ENCODE measurements at places on chromosomes 16 and 17.

DNA sequence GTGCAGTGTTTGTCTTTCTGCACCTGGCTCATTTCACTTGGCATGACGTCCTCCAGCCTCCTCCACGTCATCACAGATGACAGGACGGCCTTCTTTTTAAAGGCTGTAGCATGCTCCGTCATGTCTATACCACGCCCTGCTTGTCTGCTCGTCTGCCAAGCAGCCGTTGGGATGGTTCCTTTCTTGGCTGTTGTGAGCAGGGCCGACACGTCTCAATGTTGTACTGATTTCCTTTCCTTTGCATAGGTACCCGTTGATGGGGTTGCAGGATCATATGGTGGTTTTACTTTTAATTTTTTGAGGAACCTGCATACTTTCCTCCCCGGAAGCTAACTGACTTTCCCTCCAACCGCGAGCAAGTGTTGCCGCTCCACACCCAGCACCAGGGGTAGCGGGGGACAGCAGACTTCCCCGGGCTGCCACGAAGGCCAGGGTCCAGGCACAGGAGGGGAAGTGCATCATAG lies 212.2 kb upstream of the ZNF469 start:
- no peak for DNase-seq

DNA sequence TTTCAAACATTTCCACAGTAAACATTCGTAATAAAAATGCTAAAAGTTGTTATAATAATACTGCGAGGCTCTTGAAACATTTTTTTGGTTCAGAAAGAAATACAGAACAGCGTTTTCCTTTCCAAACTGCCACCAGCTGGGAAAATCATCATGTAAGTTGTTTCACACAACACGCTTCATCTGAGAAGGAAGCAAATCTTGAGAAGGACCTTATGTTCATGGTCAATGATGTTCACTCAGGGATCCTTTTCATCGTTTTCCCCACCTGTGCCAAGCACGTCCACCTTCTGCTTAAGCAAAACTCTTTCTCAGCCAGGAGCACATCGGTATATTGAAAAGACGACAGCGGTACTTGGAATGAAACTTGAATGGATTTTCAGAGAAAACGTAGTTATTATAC lies 274.5 kb upstream of the ELAC2 start:
- DNase-seq: no peak

DNA sequence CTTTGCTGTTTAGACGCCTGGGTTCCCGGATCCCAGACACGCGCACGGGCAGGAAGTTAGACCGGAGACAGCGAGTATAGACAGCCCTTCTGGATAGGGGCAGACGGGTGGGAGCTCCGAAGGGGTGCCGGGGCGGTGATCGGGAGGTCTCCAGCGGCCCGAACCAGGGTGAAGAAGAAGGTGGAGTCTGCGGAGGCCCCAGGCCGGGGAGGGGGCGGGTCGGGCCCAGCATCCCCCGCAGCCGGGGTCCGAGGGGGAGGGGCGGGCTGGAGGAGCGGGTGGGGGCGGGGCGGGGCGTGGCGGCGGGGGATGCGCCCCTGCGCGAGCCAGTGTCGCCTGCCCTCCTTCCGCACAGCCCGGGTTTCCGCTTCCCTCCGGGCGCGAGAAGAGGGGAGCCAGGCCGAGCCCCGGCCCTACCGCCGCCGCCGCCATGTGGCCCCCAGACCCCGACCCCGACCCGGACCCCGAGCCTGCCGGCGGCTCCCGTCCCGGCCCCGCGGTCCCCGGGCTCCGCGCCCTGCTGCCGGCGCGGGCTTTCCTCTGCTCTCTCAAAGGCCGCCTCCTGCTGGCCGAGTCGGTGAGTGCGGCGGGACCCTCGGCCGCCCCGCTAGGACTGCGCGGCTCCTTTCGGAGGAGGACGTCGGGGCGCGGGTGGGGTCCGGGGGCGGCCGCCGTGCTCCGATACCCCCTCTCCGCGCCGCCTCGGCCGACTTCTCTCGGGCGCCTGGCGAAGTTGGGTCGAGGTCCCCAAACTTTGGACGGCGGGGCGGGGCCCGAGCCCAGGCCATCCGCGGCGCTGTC lies at the start of gene CMTM3:
CMTM3 (plus strand) TSS at position 329 of the 801 bp plus-strand sequence; CDS start at position 431, 102 bp downstream.
- DNase-seq: peak; percentile 83

DNA sequence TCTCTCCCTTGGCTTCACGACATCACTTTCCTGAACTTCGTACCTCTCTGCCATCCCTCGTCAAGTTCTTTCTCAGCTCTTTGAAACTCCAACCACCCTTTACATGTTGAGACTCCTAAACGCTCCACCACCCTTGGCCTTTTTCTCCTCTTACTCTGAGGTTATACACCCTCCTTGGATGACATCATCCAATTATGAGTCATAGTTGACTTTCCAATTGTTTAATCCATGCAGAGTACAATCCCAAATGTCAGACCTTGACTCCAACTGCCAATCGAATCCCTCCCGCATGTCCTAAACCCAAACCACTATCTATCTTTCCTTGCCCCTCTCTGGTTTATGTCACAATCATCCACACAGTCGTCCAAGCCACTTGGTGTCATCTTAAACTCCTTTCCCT lies 18.4 kb upstream of the C16orf82 start:
- DNase-seq: no peak

- no peak for DNase-seq
Observed at GRCh38 chr17:60388742-60389141, 3.2 kb downstream of the USP32 start.

DNA sequence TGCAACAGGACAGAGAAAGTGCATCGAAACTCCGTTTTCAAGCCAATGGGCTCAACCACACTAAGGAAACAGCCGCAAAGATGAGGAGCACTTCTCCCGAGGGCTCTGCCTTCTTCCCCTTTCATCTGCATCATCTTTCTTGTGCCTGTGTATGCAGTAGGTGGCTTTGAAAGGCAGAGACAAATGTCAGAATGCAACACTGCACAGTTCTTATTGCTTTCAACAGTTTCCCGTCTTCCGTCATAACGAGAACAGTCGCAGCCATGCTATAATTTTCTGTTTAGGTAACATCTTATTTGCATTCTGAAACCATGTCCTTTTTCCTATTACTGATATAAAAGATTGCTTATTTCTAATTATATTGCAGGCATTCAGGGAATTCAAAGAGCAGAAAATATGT lies 205.2 kb downstream of the SLC39A11 start:
- no peak for DNase-seq

DNA sequence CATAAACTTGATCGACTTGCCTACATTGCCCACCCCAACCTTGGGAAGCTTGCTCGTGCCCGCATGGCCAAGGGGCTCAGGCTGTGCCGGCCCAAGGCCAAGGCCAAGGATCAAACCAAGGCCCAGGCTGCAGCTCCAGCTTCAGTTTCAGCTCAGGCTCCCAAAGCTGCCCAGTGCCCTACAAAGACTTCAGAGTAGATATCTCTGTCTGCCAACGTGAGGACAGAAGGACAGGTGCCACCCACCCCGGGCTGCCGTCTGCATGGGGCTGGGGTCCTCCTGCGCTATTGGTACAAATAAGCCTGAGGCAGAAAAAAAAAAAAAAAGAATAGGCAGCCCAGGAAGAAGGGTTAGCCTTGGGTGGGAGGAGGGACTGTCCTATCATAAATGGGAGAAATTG lies 37.1 kb downstream of the DNAH2 start:
- no peak for DNase-seq

DNA sequence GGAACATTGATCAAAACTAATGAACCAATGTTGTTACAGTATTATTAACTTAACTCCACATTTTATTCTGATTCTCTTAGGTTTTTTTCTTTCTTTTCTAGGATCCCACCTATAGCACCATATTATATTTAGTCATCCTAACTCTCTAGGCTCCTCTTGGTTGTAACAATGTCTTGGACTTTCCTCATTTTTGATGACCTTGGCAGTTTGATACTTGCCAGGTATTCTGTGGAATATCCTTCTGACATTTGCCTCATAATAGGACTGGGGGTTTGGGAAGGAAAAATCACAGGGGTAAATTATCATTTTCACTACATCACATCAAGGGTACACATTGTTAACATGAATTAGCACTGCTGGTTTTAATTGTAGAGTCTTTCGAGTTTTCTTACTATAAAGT lies 851.6 kb upstream of the SOX9 start:
- DNase-seq: no peak

DNA sequence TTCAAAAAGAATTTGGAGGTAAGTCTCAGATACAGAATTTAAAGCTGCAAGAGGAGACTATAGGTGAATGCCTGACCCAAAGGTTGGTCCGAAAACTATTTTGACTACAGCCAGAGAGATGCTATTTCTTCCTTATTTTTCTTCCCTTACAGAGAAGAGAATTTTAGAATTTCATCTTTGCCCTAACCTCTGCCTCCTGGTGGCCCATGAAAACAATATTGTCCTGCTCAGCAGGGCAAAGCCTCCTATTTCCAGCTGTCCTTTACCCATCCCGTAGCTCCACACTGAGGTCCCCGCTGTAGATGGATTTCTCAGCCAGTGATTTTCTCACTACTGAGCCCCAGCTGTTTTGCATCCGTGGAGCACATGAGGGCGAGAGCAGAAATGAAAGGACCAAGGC lies 24.6 kb downstream of the HOXB1 start:
- no peak for DNase-seq

DNA sequence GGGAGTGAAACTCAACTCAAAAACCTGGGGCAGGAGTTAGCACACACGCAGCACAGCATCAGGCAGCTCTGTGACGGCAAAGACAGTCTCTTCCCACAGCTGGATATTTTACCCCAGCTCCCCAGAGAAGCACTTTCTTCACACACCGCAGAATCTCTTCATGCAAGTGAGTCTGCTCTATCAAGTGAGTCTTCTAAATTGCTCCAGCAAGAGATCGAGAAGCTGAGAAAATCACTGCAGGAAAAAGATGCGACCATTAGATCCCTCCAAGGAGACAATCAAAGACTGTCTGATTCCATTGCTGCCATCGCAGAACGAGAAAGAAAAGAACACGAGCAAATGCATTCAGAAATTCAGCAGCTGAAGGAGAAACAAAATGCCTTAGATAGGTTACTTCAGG lies 16.9 kb upstream of the LCMT1 start:
- no peak for DNase-seq
